ENCODE measurements at places on chromosomes 5 and 9.

DNA sequence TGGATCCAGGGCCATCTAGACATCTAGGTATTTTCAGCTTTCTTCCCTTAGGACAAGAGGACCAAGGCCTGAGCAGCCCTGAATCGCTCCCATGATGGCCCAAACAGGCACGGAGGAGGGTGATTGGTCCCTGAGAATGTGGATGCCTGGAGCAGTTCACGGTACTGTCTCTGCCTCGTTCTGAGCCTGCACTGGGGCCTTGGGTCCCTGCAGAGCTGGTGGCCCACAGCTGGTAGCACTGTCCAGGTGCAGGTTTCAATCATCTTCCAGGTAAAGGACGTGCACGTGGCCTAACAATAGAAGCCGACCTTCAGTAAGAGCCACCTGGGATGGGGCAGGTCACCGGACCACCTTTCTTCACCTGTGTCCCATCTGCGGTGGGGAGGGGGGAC lies 19.4 kb upstream of the FCN1 start:
- no peak for DNase-seq

GRCh38 chr9:33092634-33093033 lies 16.2 kb upstream of the SMU1 start:
- DNase-seq = no peak

DNA sequence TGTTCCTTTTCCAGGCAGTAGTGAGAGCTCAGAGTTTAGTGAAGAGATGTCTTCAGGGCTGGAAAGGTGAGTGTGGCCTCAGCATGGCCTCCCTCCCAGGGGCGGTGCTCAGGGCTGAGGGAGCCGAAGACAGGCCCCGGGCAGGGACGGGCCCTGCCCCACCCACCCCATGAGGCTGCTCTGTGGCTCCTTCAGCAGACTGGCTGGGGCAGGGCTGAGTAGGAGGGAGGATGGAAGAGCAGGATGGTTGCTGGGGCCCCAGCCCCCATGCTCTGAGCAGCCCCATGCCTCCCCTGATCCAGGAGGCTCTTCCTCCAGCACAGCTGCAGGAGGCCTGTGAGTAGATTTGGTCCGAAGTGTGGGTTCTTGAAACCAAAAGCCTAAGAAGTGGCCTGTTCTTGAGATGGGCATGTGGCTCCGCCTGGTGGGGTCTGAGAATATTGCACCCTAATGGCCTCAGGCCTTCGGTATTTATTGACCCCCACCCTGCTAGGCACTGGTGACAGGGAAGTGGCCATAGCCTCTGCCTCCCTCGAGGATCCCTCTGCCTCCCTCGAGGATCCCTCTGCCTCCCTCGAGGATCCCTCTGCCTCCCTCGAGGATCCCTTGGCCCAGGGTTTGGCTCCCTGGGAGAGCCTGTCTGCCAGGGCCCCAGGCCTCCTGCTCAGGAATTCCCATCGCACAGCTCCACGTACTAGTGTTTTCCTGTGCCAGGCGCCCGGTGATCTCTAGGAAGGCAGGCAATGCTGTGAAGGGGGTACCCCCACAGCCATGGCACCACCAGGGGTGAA lies 65.4 kb upstream of the GARNL3 start:
- DNase-seq = no peak

DNA sequence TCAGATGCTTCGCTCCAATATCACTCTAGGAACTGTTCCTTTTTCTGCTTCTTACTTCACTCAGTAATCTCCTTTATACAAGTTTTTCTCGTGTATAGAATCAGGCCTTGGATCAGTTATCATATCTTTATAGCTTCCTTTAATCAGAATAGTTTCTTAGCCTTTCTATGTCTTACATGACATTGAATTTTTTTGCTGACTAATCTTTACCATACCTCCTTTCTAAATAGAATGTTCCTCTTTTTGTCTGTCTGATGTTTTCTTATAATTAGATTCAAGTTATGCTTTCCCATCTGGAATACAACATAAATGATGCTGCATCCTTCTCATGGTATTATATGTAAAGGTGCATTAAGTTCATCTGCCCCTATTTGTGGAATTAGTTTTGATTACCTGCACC lies 40.2 kb upstream of the TYRP1 start:
- no peak for DNase-seq

- no peak for DNase-seq
These were observed 86.5 kb downstream of the ADGRV1 start for GRCh38 chr5:90645024-90645610.

DNA sequence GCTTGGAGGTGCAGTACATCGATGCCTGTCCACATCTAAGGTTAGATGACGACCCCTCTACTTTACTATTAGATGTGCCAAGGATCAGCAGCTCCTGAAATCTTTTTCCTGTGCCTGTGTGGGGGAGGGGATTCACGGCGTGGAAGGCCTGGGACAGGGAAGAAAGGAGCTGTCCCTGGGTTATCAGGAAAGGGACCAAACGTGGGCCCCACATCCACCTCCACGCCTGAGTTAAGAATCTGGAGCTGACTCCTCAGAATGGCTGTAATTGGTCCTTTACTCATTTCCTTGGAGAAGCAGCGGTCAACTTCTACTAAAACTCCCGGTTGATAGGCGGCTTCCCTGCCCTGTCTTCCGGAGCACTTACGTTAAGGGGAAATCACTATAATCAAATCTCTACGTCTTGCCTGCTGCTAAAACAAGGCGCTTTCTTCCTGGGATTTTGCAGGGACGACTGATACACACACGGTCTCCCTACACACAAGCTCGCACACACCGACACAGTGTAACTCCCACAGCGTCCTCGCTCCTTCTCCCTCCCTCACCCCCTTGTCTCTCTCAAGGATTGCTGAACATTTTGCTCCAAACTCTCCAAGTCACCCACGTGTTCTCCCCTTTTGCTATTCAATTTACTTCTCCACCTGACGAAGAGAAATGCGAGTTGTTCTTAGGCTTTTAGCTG lies 1.4 kb downstream of the PDE4D start:
- DNase-seq = no peak

DNA sequence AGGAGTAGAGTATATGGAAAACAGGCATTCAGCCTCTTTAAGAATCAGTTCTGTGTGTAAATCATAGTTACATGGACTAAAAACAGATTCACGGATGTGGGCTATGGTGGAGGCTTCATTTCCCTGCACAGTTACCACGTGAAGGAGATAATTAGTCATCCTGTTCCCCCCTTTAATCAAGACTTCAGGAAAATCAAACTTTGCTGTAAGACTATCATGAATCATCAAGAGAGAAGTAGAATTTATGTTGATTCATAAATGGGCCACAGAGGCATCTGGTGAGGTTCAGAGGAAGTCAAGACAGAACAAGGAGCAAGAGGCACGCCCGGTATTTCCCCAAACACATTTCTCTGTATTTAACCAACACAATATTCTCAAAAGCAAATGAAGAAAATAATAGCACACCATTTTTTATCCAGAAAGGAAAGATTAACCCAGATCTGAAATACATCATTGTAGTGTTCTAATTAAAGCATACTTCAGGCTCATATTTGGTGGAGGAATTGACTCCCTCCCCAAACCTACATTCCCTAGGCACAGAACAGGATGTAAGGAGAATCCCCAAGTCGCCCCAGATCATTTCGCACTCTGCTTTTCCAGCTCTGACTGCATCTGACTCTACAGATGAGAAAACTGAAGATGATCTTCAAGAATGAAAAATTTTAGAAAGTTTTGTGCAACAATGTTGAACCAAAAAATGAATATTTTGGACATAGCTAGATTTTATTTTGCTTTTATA lies 175.8 kb upstream of the GAS1 start:
- no peak for DNase-seq
